ENCODE measurements at places on chromosomes 5 and 9. TPM values are rescaled to one million over a fixed set of nuclear protein-coding genes. Genes with fewer than 3 reads are reported as not detected.

GRCh38 chr5:28766565-28767158 is 1728.3 kb upstream of the CDH9 start:
- DNase-seq, result no peak
- no peaks in the 10 kb centered on the region for H3K4me1 ChIP-seq
- H3K36me3 ChIP-seq, result no peaks in the 10 kb centered on the region
- no peaks in the 10 kb centered on the region for H3K27me3 ChIP-seq

The DCP2 gene
- total RNA-seq, result 149 TPM

The ANP32B gene
- total RNA-seq, result 317 TPM

DNA sequence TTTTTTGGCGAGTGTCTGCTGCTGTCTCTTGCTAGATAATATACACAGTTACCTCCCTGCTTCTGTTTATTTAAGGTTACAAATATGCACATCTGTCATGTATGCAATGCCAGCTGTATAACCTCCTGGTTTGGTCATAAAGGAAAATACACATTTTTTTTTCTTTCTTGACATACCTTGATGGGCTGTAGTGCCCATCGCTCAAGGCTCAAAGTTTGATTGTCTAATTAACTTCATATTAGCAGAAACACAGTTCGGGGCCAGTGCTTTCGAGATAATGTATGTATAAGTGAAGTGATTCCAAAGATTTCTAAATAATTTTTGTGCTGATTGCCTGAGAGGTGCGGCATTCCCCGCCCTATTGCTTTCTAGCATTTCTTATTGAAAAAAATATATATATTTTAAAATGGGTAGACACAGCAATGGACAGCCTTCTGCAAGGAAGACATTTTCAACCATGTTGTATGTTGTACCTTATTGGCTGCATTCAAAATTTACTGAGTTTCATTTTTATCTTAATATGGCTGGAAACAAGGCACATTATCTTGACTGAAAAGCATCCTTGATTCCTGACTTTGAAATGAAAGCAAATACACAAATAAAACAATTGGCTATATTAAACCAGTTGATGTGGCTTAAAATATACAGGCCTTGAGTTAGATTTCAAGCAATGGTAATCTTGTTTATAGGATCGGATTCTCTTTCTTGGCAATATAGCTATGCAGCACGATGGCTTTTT is 206.2 kb downstream of the MEF2C start:
- no peak for DNase-seq
- H3K27me3 ChIP-seq, result peaks cover 2% of the 10 kb centered on the region
- no peak overlapping the region for H3K4me3 ChIP-seq
- H3K36me3 ChIP-seq, result no peaks in the 10 kb centered on the region
- 0 out of 2 replicates have a peak, but pooled peaks cover 9% of the 10 kb centered on the region for H3K4me1 ChIP-seq
- no peak overlapping the region for H3K27ac ChIP-seq

GRCh38 chr5:109053995-109054417 is 306.3 kb downstream of the FER start:
- no peak for DNase-seq
- no peaks in the 10 kb centered on the region for H3K36me3 ChIP-seq
- no peaks in the 10 kb centered on the region for H3K4me1 ChIP-seq
- no peak overlapping the region for H3K27ac ChIP-seq
- no peaks in the 10 kb centered on the region for H3K27me3 ChIP-seq

The ADAM19 gene
- total RNA-seq, result 62.9 TPM

- H3K4me1 ChIP-seq, result 0 out of 2 replicates have a peak, but pooled peaks cover 3% of the 10 kb centered on the region
- no peak overlapping the region for H3K27ac ChIP-seq
- DNase-seq, result no peak
- H3K4me3 ChIP-seq, result no peak overlapping the region
Observed at GRCh38 chr5:107424491-107424890, 246.2 kb downstream of the EFNA5 start.

All from Caco-2 (cell line).